ENCODE measurements at places on chromosomes 6 and 20.

- DNase-seq, result no peak
Observed at GRCh38 chr6:436308-437036, 44.9 kb downstream of the IRF4 start.

DNA sequence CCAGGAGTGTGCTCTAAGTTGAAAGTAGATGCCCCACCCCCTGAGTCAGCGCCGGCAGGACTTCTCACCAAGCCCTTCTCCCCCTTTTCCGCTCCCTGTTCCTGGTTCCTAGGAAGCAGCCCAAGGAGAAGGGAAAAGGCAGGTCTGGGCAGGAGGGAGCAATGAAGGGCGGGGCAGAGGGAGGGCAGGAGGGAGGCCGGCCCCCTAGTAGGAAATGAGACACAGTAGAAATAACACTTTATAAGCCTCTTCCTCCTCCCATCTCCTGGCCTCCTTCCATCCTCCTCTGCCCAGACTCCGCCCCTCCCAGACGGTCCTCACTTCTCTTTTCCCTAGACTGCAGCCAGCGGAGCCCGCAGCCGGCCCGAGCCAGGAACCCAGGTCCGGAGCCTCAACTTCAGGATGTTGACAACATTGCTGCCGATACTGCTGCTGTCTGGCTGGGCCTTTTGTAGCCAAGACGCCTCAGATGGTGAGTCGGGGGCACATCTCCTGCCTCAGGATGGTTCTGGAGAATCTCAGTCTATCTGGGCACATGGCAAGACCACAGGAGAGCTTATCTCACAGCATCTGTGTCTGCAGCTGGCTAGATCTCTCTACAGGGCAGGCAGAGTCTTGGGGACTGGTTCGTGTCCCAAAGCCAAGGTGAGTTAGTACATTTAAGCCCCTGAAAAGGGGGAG, at the start of gene PROCR:
Gene PROCR (plus strand): TSS at position 320 of the 681 bp plus-strand sequence. CDS start 83 bp downstream, at position 403.
- DNase-seq, result no peak

DNA sequence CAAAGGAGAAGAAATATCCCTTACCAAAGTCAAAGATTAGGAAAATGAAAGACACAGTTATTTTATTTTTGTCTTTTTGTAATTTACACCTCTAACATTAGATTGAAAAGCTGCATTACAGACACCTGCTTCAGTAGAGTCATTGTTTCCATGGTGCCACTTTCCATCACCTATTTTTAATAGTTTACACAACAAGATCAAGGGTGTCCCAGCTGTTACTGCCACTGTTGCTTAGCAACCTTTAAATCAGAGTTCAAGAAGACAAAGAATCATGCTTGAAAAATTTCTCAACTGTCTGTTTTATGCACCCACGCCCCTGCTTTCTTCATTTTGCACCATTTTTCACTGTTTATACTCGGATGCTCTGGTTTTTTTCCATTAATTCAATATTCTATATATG, 668.2 kb upstream of the GJE1 start:
- DNase-seq, result no peak

- DNase-seq, result no peak
Observed at GRCh38 chr6:34132486-34133185, 13.3 kb downstream of the GRM4 start.

DNA sequence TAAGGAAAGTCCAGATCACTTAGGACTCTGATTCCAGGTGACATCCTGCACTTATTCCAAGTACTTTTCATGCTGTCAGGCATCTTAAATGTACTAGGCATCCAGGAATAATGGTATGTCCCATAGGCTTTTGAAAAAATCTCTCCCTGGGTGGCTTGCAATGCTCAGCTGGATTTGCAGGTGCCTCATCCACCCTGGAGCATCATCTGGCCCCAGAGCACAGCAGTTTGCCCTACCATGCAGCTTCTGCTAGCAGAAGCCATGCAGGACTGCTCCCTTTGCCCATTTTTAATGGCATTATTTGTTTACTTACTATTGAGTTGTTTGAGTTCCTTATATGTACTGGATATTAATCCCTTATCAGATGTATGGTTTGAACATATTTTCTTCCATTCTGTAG, 45.2 kb downstream of the DZANK1 start:
- no peak for DNase-seq

GRCh38 chr6:143620447-143620846, 57.3 kb upstream of the PHACTR2 start:
- no peak for DNase-seq

Measured in stimulated activated CD8-positive, alpha-beta memory T cell treated with anti-CD3 and anti-CD28 coated beads, Interleukin-12 subunit alpha, Interleukin-12 subunit beta, amount 100 ng/mL, for 4 hours (primary cell).